Activated T-cell treated with anti-CD3 and anti-CD28 coated beads for 4 hours (primary cell): ENCODE measurements at places on chromosomes 16 and 17.

GRCh38 chr16:10877472-10877946 lies 507 bp downstream of the CIITA start:
- no peak for DNase-seq

DNA sequence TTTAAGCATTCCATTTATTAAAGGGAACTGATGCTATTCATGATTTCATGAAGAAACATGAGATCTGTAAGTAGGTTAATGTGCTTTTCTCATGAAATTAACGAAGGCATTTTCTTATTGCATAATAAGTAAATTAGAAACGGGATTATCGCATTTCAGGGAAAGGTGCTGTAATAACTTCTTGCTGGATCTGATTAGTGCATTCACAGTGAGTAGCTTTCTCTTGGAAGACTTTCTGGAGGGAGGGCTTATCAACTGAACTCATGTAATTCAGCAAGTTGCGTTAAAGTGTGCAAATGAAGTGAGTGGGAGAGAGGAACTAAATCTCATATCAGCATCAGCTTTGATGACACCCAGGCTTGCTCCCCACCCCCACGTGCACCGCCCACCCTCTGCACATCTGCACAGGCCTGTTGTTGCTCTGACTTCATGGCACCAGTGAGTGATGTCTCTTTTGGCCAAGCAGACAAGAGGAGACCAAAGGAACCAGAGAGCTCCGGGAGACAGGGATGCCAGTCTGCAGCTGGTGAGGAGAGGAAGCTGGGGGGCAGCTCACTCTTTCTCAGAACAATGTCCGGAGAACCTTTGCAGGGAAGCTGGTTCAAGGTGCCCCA lies 26.3 kb upstream of the GAS7 start:
- no peak for DNase-seq

GRCh38 chr17:15185625-15185991 lies 79.5 kb downstream of the PMP22 start:
- no peak for DNase-seq

- no peak for DNase-seq
These were observed 3.6 kb upstream of the KRTAP3-1 start for GRCh38 chr17:41012326-41013120.

GRCh38 chr16:88310796-88311605 lies 71.8 kb upstream of the ZNF469 start:
- DNase-seq: no peak

DNA sequence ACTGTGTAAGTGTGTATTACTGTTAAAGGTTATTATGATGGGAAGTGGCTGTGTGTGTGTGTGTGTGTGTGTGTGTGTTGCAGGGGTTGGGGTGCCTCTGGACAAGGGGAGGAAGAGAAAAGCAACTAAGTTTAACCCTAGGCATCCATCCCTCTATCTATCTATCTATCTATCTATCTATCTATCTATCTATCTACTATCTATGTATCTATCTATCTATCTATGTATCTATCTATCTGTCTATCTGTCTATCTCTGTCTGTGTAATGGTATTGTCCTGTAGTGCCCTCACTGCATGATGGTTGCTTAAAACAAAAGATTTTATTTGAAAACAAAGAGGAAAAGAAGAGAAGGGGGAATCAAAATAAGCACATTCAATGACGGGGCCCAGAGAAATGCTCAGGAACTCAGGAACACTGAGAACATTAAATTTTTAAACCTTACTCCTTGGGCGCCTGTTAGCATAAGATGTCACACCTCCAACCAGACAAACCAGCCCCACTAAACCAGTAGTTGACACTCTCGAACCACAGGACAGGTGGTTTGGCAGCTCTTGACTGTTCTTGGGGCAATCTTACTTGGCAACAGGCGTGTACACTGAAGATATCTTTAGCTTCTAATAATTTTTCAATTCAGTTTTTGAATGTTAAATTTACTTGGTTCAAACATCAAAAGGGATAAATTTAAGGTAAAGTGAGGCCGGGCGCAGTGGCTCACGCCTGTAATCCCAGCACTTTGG lies 5.1 kb upstream of the RPL26 start:
- no peak for DNase-seq

GRCh38 chr17:80023481-80024205 lies 12.0 kb downstream of the TBC1D16 start:
- no peak for DNase-seq

DNA sequence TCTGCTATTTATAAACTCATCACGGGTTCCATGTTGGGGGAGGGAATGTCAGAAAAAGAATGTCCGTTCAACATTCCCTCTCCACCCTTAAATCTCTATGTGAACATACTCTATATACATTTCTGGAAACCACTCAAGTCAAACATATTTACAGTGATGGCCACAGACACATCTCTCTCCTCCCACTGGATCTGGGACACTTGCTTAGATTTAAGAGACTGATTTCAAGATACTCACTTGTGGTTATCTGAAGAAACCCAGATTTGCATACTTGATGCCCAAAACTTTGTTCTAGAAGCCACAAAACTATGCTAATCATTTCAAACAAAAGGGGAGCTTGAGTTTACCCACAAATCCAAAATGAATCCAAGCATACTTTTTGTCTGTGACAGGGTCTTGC lies 182.9 kb upstream of the SOX9 start:
- DNase-seq: no peak

GRCh38 chr16:23306199-23307100 lies 4.3 kb downstream of the SCNN1B start:
- DNase-seq: no peak

- DNase-seq: no peak
These were observed 1.3 kb downstream of the CMTR2 start for GRCh38 chr16:71287911-71288310.

DNA sequence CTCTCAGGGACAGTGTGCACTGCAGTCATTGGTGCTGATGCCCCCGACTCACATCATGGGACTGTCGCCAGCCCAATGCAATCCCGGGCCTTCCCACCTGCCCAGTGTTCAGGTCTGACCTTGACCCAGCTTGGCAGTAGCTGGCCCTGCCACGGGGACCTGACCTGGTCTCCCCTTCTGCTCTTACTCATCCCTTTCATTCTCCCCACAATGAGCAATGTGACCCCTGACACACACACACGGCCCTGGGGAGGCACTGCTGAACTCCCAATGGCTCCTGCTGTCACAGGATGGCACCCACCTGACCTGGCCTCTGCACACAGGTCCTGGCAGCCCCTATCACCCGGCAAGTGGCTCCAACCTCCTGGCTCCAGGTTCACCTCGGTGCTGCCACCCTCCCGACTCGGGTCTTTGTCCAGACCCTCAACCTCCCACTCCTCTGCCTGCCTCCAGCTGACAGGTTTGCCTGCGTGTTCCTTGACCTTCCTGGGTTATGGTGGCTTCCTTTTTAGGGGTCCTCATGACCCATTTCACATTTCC lies 6.6 kb downstream of the CD300C start:
- no peak for DNase-seq

GRCh38 chr16:77555791-77556190 lies 121.0 kb upstream of the ADAMTS18 start:
- DNase-seq: no peak
